ENCODE measurements at places on chromosomes 3 and 15.
A peak's percentile ranks its signal among the peaks of the same experiment; 100 is the strongest.

- no peak for DNase-seq
Observed at GRCh38 chr3:32591186-32591585, 20.5 kb upstream of the DYNC1LI1 start.

GRCh38 chr3:99730870-99731269, 86.8 kb upstream of the CMSS1 start:
- DNase-seq, result no peak

DNA sequence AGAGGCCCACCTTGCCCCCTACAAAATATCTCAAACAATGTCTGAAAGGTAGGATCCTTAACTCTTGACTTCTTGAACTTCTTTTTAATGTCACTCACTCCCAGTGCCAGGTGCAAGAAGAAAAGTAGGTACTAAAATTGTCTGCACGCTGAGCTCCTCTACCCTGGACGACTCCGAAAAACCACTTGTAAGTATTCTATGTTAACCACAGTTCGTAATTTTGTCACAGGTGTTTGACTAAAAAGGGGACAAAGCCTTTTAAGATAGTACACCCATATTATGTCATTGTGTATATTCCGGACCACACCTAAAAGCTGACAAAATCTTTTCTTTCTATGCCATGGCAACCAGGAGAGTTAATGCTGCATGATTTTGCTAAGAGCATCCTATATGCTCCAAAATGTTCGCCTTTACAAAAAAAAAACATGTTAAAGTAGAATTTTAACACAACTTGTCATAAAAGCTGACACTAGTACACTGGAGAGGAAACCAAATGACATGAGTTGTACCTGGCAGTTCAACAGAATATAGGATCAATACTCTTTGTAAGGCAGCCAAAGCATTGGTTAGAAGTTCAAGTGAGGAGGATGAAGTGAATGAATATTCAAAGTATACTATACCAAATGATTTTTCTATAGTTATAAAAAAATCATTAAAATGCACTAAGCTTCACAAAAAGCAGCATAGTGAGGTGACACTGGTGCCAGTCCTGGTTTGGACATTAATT, 210.5 kb downstream of the FOXP1 start:
- DNase-seq, result no peak

- no peak for DNase-seq
Observed at GRCh38 chr15:57005244-57005643, 86.8 kb downstream of the TCF12 start.

- DNase-seq, result no peak
Observed at GRCh38 chr3:29609328-29609811, 328.5 kb downstream of the RBMS3 start.

- DNase-seq, result peak; percentile 1
Observed at GRCh38 chr3:86245360-86245759, 745.6 kb downstream of the VGLL3 start.

GRCh38 chr3:8536096-8537056, 34.8 kb downstream of the LMCD1 start:
- DNase-seq, result peak; percentile 73

DNA sequence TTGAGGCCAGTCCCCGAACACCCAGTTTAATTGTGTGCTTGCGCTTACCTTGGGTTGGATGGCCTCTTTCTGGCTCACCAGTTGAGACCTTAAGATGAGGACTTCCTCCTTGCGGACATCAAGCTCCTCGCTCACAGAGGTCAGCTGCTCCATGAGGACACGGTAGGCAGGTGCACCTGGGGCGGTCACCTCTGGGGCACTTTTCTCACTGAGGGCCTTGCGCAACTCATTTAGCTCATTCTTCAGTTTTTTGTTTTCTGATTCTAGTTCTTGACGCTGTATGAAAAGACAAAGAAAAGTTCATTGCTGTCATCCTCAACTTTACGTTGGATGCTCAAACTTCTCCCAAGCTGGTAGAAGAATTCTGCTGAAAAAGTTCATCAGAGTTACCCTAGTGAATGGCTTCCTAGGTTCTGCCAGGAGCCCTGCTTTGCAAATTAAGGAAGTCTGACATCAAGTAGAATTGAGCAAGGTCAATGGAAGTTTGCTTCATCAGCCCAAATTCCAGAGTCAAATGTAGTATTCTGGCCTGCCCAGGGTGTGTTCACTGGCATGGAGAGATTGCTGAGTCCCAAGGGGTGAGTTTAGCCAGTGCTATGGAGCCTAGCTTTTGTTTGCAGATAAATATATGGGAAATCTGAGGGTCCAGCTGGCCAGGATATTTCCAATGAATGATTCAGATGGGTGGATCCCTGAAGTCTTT, 55.8 kb upstream of the MYO5C start:
- DNase-seq, result no peak

DNA sequence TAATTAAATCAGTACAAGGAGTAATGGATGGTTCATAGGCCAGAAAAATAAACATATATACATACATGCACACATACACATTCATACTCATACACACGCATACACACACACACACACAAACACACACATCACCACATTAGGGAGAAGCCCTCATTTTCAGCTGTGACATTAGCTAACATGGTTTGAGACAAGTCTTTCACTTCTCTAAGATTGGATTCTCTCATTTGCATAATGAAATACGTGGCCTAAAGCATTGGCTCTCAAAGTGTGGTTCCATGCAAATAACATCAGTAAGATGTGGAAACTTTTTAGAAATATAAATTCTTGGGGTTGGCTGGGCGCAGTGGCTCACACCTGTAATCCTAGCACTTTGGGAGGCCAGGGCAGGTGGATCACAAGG, 452.6 kb downstream of the TAFA4 start:
- DNase-seq, result no peak

GRCh38 chr3:32447865-32448400, 54.7 kb downstream of the CMTM6 start:
- no peak for DNase-seq

GRCh38 chr3:68504201-68504600, 428.1 kb downstream of the TAFA4 start:
- DNase-seq, result no peak

DNA sequence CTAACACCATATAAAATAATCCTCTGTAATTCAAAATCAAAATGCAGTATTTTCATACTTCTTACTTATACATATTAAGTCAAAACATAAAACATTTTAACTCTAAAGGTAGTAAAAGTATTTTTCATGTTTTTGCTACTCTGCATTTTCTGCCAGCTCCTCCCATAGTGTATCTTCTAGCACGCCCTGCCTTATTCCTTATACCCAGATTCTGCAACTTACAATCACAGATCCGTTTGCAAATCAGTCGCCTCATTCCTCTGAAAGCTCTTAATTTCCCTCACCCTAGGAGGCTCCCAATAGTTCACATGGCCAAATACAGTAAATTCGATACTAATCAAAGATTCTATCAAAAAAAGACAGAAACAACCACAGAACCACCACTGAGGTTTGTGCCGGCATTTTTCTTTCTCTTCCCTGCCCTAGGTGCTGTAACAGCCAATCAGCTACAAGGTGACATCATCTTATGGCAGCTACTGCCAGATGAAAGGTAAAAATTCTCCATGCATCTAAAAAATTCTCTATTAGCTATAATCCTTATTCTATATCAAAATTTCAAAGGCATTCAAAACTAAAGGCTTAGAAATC, 72.9 kb downstream of the CLASP2 start:
- DNase-seq, result peak; percentile 47

- DNase-seq, result no peak
Observed at GRCh38 chr15:86135041-86135440, 55.4 kb downstream of the AGBL1 start.

DNA sequence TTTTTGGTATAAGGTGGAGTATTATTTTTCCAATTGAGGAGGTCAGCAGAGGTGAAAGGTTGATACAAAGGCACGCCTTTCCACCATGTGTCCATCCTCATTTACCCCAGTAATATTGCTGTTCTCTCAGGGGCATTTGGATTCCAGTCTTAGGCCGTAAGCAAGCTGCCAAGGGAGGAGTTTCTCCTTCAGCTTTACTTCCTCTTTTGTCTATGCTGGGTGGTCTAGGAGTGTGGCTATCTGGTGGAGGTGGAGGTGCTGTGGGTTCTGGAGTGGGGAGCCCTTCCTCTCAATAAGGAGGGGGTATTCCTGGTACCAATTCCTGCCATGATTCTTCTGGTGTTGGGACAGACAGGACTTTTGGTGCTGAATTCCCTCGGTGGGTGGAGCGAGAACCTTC, 340.6 kb downstream of the KCNH8 start:
- no peak for DNase-seq

DNA sequence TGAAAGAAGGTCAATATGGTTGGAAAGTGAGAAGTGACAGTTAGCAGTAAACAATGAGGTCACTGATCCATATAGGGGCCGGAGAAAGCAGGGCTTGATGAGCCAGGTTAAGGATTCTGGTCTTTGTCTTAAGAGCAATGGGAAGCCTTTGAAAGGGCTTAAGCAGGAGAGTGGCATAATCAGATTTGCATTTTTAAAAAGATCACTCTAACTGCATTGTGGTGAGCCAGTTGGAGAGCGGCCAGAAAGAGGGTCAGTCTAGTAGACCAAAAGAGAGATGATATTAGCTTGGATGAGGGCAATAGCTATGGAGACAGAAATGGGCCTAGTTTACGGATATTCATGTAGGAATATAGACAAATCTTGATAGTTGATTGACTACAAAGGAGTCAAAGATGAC, 46.6 kb downstream of the CPNE4 start:
- no peak for DNase-seq

DNA sequence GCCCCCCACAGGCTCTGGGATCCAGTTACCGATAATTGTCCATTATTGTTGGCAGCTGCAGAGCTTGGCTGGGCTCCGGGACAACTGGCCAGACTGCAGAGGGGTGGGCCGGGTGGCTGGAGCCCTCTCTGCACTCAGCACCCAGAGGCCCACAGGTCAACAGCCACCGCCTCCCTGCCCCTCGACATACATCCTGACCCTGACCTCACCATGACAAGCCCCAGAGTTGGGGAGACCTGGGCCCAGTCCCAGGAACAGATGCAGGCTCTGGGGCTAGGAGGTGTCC, 22.4 kb downstream of the PTH1R start:
- no peak for DNase-seq

DNA sequence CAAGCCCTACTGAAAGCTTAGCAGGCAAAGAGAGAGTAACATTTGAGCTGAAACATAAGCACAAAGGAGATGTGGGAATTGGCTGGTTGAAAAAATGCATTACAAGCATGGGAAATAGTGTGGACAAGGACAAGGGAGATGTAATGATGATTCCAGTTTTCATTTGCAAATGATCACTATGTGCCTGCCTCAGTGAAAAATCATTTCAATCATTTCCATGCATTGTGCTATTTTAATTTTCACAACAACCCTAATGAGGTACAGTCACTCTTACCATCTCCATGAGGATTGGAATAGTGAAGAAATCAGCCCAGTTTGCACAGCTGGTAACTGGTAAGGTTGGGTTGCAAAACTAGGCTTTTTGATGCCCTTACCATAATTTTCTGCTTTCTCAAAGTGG, 123.2 kb downstream of the ARNT2 start:
- no peak for DNase-seq

DNA sequence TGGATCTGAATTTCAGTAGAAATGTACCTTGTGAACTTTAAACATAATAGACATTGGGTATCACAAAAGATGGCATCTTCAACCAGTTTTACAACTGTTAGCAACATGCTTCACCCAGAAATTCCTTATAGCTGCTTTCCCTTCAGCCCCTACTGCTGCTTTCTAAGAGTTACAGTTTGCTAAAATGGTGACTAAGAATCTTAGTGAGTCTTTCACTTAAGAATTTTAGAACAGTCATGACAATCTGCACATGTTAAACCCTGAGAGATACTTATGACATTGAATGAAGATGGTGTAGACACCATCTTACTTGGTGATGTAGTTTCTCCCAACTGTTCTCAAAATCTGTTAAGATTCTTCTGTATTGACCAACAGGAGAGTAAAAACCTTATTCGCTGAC, 129.7 kb upstream of the UBE2E1 start:
- peak; percentile 30 for DNase-seq

- no peak for DNase-seq
Observed at GRCh38 chr15:62337934-62338333, 172.8 kb upstream of the C2CD4B start.

- no peak for DNase-seq
Observed at GRCh38 chr3:135190658-135191057, 395.6 kb downstream of the EPHB1 start.

DNA sequence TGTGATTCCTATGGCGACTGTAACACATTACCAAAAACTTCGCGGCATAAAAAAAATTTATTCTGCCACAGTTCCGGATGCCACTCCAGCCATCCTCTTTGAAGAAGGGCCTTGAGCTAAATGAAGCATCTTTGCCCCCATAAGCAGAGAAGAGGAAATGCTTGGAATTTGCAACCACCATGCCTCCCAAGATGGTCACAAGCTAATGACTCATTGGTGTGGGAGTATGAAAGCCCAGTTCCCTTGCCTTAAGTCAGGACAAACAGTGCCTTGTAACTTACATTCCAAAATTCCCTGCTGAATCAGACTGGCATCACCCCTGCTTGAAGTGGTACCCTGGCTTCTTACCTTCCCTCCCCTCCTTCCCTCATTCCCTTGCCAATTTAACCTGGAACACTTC, 1077.4 kb downstream of the EPHA3 start:
- DNase-seq, result peak; percentile 41

- peak; percentile 3 for DNase-seq
Observed at GRCh38 chr3:118472586-118472985, 562.1 kb downstream of the IGSF11 start.

- DNase-seq, result no peak
Observed at GRCh38 chr15:59940928-59941327, 63.2 kb upstream of the FOXB1 start.

GRCh38 chr15:52717924-52718323, 38.7 kb upstream of the ATOSA start:
- DNase-seq, result no peak

DNA sequence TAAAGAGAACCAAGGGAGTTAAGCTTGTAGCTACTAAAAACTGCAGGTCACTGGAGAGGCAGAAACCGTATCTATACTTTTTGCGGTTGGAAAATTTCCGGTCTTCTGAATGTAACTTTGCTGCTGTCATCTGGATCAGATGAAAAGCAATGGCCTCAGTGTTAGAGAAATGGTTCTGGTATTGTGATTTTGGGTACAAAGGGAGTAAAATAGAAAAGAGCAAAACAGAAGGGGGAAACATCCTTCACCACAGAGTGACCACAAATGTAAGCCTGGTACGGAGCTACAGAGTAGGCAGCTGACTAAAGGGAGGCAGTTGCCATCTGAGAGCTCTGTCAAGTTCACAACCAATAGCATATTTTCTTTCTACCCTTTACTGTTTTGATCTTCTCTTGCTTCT, 5.6 kb downstream of the CD96 start:
- DNase-seq, result no peak

- no peak for DNase-seq
Observed at GRCh38 chr3:143496191-143496590, 352.1 kb downstream of the SLC9A9 start.

DNA sequence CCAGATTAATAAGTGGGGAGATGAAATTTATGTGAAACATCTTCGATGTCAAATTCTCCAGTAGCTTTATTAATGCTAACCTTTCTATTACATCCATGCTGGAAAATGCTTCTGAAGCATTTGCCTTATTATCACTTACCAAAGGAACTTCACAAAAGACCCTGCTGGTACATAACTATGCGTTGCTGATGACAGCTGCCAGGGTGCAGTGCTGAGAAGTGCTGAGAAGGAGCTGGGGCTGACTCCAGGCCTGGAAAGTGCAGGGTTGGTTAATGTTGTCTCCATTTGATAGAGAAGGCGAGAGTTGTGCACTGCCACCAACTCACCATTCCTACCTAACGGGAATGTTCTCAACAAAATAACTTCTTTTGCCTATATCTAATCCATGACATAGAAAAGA, 736.0 kb upstream of the NR2F2 start:
- DNase-seq, result no peak

GRCh38 chr15:100881573-100882336, 2.1 kb downstream of the ALDH1A3 start:
- DNase-seq, result no peak

Measured in iris pigment epithelial cell (primary cell).